Prostate gland (tissue), 2 donors: ENCODE measurements at places on chromosomes 6 and 20. TPM values are rescaled to one million over a fixed set of nuclear protein-coding genes. Genes with fewer than 3 reads are reported as not detected.

DNA sequence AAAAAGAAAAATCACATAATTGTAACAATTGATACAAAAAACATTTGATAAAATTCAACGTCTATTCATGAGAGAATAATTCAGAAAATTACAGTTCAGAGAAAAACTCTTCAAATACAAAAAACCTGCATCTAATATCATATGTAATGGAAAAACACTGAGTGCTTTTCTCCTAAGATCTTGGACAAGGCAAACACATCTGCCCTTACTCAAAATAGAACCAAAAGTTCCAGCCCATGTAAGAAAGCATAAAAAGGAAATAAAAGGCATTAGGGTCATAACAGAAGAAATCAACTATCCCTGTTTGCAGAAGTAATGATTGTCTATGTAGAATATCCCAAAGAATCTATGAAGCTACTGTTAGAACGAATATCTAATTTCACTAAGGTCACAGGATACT lies 721.4 kb downstream of the RFPL4B start:
- no peaks in the 10 kb centered on the region for H3K4me1 ChIP-seq
- no peak for DNase-seq
- H3K27me3 ChIP-seq: no peaks in the 10 kb centered on the region
- no peak overlapping the region for H3K4me3 ChIP-seq

DNA sequence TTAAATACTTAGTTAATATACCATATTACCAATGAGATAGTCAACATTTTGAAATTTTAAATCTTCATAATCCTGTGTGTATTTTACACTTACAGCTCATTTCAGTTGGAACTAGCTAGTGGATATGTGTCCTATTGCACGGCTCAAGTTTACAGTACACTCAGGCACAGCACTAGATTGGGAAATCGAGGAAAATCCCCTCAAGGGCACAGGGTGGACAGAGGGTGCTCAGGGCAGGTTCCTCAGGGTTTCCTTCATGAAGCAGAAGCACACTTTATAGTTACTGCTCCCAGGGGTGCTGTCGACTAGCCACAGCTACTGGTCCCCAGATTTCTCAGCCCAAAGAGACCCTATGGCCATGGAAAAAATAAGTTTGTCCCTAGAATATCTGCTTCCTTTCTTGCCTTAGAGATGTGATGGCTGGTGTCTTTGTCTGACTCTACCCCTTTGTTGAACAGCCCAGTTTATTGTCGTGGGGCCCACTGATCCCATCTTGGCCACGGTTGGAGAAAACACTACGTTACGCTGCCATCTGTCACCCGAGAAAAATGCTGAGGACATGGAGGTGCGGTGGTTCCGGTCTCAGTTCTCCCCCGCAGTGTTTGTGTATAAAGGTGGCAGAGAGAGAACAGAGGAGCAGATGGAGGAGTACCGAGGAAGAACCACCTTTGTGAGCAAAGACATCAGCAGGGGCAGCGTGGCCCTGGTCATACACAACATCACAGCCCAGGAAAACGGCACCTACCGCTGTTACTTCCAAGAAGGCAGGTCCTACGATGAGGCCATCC lies 1.5 kb downstream of the BTN2A1 start:
- peaks cover 8% of the 10 kb centered on the region for H3K36me3 ChIP-seq
- H3K27ac ChIP-seq: no peak overlapping the region
- no peaks in the 10 kb centered on the region for H3K27me3 ChIP-seq
- H3K4me3 ChIP-seq: peak overlapping the region; percentile 66

- H3K4me1 ChIP-seq: no peaks in the 10 kb centered on the region
- H3K27ac ChIP-seq: no peak overlapping the region
- DNase-seq: no peak
- no peak overlapping the region for H3K4me3 ChIP-seq
- H3K36me3 ChIP-seq: no peaks in the 10 kb centered on the region
These were observed 3.3 kb downstream of the MGME1 start for GRCh38 chr20:17972121-17972520.

DNA sequence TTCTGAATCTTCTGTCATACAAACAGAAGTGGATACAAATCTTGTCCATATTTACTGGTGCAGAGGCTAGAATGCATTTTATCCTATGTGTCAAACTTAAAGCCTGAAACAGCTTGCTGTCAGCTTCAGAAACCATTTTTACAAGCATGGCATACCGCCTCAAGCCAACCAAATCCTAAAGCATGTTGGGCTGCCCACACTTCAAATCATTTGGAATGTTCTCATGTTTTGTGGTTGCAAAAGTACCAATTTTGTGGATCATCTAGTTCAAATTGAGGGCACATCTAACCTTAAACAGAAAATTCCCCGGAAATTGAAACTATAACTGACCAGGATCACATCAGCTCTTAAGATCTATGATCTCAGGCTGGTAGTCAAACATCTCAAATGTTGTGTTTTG lies 3.2 kb downstream of the GPR63 start:
- DNase-seq: no peak
- H3K27me3 ChIP-seq: no peaks in the 10 kb centered on the region
- H3K27ac ChIP-seq: no peak overlapping the region
- H3K36me3 ChIP-seq: no peaks in the 10 kb centered on the region
- no peak overlapping the region for H3K4me3 ChIP-seq

GRCh38 chr20:62409931-62410745 lies 3.1 kb upstream of the CABLES2 start:
- H3K27ac ChIP-seq: no peak overlapping the region
- H3K4me1 ChIP-seq: peaks cover 23% of the 10 kb centered on the region
- no peaks in the 10 kb centered on the region for H3K36me3 ChIP-seq
- no peaks in the 10 kb centered on the region for H3K27me3 ChIP-seq
- no peak overlapping the region for H3K4me3 ChIP-seq

DNA sequence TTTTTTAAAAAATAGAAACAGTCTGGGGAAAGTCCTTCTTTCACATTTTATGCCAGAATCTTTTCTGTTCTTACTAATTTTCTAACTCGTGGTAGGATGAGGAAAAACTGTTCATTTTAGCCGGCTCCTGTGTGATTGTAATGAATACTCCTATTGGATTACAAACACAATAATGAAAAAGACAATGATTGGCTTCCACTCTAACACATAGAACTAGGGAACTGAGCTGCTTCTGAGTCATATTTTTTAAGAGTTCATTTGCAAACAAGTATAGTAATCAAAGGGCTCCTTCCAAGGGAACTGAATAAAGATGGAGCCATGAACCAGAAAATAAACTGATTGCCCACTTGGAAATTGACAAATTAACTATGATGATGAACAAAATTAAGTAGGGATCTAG lies 265.3 kb upstream of the TCF21 start:
- no peak overlapping the region for H3K4me3 ChIP-seq
- no peaks in the 10 kb centered on the region for H3K36me3 ChIP-seq
- no peaks in the 10 kb centered on the region for H3K4me1 ChIP-seq
- H3K27ac ChIP-seq: no peak overlapping the region
- no peaks in the 10 kb centered on the region for H3K27me3 ChIP-seq
- DNase-seq: no peak

- H3K27ac ChIP-seq: no peak overlapping the region
- H3K4me3 ChIP-seq: no peak overlapping the region
- DNase-seq: peak; percentile 23
- H3K27me3 ChIP-seq: no peaks in the 10 kb centered on the region
These were observed 103.5 kb downstream of the GJA10 start for GRCh38 chr6:89997456-89998445.

DNA sequence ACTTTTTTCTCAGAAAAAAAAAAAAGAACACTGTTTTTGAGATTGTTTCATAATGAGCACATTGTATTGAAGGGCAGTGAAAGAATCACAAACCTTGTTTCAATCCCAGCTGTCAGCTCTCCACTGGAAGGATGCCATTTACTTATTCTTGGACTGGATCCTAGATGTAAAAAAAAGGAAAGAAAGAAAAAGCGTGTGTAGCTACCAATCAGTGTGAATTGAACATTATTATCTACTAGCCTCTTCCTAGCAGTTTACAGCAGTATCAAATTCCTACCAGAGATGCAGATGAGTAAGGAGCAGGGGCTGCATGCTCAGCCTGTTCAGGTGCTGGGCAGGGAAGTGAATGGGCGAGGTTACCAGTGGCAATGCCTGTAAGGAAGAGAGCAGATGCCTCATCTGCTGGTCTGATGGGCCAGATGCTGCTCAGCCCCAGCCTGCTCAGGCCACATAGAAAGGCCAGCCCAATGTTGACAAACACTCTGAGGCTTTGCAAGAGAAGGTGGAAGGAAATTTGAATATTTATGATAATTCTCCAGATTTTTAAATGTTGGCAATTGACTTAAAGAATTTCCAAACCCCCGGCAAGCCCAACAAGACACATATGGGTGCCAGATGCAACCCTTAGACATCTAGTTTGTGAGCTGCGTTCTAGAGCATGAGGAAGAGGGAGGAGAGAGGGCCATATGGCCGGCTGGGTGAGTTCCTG lies 189.5 kb downstream of the IBTK start:
- H3K27me3 ChIP-seq: no peaks in the 10 kb centered on the region
- no peak overlapping the region for H3K27ac ChIP-seq
- no peaks in the 10 kb centered on the region for H3K36me3 ChIP-seq
- no peak overlapping the region for H3K4me3 ChIP-seq

DNA sequence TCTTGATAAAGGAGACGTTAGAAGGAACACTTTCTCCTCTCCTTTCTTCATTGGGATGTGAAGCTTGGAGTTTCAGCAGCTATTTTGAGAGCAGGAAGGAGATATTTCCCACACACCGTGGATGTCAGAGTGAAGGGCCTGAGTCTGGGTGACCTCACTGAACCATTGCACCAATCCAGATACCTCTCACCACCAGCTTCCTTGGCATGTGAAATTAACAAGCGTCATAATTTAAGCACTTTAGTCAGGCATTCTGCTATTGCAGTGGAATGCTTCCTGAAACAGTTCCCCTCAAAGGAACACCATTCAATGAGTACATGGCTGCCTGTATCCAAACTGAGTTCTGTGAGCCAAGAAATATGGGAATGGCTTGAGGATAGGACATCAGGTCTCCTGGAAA lies 83.7 kb downstream of the CHMP4B start:
- DNase-seq: no peak
- no peak overlapping the region for H3K4me3 ChIP-seq
- no peaks in the 10 kb centered on the region for H3K4me1 ChIP-seq
- H3K27ac ChIP-seq: no peak overlapping the region
- no peaks in the 10 kb centered on the region for H3K27me3 ChIP-seq

- no peak overlapping the region for H3K4me3 ChIP-seq
- H3K27me3 ChIP-seq: no peaks in the 10 kb centered on the region
- DNase-seq: no peak
- H3K36me3 ChIP-seq: no peaks in the 10 kb centered on the region
- no peak overlapping the region for H3K27ac ChIP-seq
These were observed 391.8 kb downstream of the ARHGAP18 start for GRCh38 chr6:129317931-129318820.

The ETV7 gene
- 0.74 TPM for total RNA-seq

The OR2J1 gene
- 0.68 TPM for total RNA-seq
